Brain pericyte (primary cell): ENCODE measurements at places on chromosomes 12 and 14.

DNA sequence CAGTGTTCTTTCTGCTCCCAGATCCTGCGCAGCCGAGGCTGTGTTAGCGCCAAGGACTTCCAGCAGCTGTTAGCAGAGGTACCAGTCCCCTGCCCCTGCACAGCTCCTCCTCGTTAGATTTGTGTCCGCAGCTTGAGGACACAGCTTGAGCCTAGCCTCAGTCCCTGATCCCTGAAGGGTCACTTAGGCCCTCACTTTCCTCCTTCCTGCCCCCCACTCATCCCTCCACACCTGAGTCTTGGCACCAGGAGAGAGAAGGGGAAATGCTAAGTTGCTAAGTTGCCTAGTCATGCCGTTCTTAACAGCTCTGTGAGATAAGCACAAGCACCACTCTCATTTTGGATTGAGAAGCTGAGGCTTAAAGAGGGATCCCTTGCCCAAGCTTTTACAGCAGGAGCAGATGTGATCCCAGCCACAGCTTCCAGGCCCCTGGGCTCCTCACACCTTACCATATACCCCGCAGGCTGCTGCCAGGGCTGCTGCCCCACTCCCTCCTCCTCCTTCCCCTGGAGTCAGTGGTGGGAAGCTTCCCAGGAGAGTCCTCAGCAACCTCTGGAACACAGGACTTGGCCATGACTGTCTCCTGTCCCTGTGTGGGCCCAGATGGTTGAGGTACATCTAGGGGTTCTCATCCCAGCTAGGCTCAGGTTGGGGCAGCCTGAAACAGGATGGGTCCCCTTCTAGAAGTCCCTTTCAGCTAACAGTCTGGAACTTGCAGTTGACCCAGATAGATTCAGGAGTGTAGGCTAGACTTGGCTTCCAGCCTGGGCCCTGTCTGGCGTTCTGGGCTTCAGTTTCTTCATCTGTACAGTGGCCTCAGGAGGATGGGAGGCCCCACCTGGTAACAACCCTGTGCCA lies 975 bp downstream of the OGFOD2 start:
- DNase-seq = no peak

- DNase-seq = no peak
Observed at GRCh38 chr14:51733147-51733546, 81.4 kb downstream of the FRMD6 start.

DNA sequence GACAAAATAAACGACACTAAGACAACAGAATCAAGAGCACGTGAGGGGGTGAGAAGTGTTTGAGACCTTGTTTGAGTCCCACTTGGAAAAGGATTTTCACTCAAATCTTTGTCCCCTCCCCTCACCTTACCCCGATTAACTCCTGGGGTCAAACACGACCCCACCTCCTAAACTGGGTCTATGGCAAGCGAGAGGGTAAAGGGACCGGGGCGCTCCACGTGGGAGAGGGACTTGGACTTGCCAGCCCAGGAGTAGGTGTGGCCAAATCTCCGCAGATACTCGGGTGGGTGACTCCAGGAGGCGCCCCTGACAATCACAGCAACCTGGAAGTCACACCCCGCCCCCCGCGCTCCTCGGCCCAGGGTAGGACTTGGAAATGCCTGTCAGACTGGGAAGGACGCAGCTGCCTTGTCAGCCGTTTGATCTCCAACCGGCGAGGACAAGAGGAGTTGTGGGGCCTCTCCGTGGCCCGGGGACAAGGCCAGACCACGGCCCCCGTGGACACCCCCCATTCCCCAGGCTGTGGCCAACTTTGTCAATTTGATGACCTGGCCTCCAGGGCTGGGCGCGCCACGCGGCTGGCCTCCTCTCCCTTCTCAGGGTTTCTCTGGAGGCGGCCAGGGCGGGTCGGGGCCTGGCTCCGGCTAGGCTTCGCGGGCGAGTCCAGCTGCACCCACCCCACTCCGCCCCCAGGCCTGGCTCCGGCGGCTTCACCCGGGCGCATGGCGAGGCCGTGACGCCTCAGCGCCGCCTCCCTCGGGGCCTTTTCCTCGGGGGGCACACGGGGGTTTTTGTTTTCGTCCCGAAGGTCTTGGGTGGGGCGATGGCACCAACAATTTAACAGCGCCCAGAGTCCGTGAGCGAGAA lies 1.1 kb upstream of the BCL11B start:
- DNase-seq = no peak

GRCh38 chr12:123142921-123143735 lies 7.8 kb downstream of the PITPNM2 start:
- no peak for DNase-seq

DNA sequence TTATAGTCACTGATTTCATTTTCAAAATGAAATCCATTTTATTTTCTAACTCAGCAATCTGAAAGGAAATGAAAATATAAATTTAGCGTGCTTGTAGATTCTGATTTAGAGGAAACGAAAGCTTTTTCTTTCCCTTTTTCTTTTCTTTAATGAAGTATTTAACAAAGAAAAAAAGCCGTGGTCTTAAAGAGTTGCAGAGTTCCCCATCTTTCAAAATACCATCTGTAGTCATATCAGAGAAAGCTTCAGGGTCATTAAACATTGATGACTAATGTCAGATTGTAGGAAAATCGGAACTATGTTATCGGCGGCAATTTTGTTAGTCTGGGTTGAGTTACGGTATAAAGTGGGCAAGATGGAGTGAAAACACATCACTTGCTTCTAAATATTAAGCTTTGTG lies 32.3 kb downstream of the DRAM1 start:
- DNase-seq = no peak

DNA sequence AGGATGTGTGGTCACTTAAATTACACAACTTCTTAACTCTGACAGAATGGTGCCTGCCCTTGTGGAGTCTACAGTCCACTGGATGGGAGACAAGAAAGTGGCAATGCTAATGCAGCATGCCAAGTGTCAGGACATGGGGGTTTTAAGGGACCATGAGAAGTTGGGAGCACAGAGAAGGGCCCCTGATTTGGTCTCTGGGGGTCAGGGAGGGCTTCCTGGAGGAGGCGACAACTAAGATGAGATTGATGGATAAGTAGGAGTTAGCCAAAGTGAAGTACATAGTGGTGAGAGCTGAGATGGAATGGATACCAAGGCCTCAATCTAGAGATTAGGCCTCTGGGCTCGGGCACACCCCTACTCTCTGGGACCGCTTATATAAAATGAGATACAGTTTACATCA lies 236.7 kb downstream of the CHST11 start:
- DNase-seq = no peak

GRCh38 chr12:13097491-13098011 lies 5.9 kb downstream of the GSG1 start:
- DNase-seq = no peak
